ENCODE measurements at places on chromosomes 5 and 9.

DNA sequence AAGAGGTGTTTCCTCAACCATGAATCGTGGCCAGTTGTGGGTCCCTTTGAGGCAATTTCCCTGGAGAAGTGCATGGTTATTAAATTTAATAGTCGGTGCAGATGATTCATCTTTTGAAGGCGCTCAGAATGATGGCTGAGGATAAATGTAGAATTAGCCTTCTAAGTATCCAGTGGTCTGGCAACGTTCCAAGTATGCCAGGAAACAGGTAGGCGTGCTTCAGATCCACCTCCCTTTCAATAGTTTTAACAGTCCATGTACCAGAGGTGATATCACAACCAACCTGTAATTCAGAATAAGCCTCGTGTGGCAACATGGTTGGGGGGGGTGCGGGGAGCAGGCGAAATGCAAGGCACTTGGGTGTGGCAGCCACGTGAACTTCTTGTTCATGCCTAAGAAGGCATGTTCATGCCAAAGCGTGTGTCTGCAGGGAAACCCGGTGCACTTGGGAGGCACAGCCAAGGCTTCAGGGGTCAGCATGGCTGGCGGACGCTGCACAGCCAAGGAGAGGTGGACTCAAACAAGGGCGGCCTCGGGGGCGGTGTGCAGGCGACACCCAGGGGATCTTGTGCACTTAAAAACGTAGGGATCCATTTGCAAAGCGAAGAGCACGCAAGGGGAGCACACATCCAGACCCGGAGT lies 5.2 kb upstream of the NKD2 start:
- DNase-seq: peak; percentile 68

DNA sequence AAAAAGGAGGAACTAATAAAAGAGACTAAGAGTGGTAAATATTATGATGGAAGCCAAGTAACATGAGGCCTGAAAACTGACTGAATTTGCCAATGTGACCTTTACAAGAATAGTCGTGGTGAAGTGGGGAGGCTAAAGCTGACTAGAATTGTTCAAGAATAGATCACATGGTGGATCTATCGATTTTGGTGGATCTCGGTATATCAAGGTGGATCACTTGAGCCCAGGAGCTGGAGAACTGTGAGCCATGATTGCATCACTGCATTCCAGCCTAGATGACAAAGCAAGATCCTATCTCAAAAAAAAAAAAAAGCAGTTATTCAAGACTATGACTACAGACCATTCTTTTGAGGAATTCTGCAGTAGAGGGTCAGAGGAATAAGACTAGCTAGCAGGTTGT lies 15.1 kb downstream of the ERMP1 start:
- DNase-seq: no peak

- peak; percentile 96 for DNase-seq
Observed at GRCh38 chr5:95554647-95555548, at the start of the genes ARSK and SKIC3. ARSK (plus strand) TSS chr5:95555101; CDS start chr5:95555279, 178 bp downstream. SKIC3 (minus strand) TSS chr5:95554977; CDS start chr5:95547150, 7,827 bp downstream.

GRCh38 chr5:31283326-31283725 lies 89.8 kb downstream of the CDH6 start:
- no peak for DNase-seq

DNA sequence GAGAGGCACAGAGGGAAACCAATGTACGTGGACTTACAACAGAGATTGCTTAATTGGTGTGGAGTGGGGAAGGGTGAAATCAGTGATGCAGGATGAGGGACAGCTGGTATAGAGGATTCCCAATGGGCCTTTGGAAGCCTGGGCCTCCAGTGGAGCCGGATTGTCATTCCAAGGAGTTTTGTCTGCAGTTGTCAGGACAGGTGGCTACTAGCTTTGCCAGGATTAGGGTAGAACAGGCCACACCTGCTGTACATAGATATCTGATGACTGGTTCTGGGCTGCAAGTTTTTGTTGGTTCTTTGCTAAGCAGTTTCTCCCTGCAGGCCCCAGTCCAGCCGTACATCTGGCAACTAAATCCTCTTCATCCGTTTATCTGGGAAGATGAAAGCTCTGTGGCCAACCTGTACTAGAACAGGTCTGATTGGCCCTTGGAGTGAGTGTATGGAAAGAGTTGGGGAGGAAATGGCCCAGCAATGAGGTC lies 4.2 kb downstream of the SKP2 start:
- no peak for DNase-seq

GRCh38 chr5:142782976-142783530 lies 12.9 kb downstream of the ARHGAP26 start:
- no peak for DNase-seq

GRCh38 chr5:33180900-33181299 lies 259.9 kb upstream of the TARS1 start:
- DNase-seq: no peak

GRCh38 chr5:147800491-147800890 lies 18.0 kb upstream of the JAKMIP2 start:
- no peak for DNase-seq

DNA sequence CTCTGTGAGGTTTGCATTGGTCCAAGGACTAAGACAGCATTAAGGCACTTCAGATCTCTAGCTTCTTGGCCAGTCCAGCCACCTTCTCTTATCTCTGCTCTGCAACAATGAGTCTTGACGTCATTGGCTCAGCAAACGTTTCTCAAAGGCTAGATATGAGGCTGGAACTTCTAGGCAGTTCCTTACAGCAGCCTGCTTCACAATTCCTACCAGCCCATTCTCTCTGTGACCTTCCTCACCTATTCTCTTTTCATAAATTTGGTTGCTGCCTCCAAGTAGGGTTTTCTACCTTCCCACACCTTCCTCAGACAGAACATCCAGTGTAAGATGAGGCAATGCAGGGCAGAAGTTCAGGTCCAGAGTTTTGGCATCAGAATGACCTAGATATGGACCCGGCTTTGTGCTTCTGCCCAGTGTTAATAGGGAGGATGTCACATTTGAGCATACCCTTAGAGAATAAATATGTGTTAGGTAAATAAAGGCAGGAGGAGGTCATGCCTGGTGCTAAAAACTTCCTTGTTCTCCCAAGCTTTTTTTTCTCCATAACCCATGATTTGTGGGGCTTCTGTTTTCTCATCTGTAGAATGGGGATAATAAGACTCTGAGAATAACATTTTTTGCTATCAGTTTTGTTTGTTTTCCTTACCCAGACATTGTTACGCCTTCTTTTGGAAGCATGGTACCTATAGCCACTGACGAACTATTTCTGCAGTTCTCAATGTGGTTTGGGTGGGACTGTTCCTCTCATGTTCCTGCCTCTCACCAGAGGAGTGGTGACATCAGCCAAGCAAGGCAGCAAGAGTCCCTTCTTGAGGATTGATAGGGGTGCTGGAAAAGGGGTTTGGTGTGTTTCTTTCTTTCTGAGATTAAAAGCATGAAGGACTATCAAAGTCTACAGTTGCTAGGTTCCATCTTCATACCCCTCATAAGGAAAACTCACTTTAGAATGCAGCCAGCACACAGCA lies 220.6 kb upstream of the TRIM32 start:
- DNase-seq: no peak

GRCh38 chr9:115349542-115349941 lies 231.6 kb upstream of the TNC start:
- DNase-seq: no peak

DNA sequence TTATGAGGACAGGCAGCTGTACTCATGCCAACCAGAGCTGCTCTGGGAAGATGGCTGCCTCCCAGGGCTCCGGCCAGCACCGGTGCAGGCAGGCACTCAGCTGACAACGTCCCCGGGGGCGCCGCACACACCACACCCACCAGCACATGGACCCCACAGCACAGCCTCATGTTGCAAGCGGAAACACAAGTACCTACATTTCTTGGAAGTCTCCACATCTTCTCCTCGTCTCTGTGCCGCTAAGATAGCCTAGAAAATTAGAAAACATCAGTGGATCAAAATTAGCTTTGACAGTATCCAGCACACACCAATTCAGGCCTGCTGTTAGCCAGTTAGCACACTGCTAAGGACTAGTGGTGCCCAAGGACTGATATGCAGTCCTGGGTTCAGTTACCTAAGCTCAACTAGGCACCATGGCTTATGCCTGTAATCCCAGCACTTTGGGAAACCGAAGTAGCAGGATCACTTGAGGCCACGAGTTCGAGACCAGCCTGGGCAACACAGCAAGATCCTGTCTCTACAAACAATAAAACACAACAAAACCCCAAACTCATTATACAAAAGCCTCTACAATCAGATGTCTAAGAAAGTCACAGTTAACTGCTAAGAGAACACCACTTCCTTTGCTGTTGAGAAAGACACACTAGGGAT lies 2.4 kb downstream of the EDF1 start:
- no peak for DNase-seq

- DNase-seq: no peak
Observed at GRCh38 chr5:177169271-177169670, 35.7 kb downstream of the NSD1 start.

- DNase-seq: no peak
Observed at GRCh38 chr5:91950328-91950727, 567.2 kb upstream of the ARRDC3 start.

DNA sequence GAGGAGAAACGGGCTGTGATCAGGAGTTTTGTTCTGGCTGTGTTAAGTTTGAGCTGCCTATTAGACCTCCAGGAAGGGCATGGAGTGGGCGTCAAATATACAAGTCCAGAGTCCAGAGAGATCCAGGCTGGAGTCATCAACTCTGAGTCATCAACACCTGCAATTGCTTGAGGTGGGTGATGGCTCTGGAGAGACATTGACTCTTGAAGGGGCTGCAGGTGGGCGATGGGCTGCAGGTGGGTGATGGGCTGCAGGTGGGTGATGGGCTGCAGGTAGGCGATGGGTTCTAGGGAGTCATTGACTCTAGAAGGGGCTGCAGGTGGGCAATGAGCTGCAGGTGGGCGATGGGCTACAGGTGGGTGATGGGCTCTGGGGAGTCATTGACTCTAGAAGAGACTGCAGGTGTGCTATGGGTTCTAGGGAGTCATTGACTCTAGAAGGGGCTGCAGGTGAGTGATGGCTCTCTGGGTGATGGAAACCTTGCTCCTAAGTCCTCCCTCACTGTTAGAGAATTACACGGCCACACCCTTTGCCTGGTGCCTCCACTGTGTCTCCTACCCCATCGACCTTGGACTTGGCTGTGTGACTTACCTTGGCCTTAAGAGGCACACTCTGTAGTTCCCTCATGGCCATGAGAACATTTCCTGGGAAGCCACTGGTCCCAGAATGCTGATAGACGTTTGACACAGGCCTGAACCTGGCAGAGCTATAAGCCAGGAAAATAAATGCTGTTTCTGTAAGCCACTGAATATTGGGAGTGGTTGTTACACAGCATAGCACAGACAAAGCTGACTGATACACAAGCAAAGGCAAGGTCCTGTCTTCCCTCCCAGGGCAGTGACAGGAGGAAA lies 10.4 kb upstream of the FIBCD1 start:
- DNase-seq: no peak

DNA sequence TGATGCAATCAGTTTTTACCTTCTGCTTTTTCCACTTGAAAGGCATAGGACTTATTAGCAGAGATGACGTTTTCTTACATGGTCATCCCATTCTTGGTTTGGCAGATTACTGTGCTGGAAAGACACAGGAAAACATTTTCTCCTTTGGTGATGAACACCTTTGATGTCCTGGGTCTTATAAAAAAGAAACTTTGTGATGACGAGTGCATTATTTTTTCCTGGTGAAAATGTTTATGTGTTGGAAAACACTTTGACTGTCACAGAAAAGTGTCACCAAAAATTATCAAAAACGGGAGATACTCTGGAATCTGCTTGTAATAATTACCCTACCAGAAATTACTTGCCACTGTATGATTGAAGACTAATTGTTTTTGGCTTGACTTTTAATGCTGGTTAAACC lies 2020.9 kb downstream of the MAT2B start:
- DNase-seq: no peak

DNA sequence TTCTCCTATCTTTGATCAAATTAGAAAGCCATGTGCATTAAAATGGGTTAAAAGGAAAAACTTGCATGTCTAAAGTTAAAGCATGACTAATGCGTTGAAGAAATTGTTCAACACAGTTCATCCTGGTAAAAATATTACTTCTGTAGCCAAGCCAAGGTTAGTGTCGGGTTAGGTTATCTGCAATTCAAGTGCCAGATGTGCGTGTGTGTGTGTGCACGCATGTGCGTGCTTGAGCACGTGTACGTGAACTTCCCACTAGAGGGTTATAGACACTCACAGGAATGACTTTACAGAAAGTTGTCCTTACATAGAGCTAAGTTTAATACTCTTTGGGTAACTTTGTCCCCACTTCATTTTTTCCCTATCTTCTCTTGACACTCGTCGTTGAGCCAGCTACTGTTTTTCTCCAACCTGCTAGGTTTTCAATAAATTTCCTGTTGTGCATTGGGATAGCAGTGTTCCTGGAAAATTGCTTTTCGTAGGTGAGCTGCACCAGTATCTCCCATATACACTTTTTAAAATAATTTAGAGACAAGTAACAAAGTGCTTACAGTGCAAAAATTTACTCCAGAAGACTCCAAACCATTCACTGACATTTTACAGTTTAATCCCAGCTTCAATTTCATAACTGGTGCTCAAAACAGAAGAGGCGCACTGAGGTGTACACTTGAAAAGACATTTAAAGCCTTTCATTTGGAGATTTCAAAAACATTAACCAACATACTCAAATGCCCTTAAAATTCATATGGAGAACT lies 353.8 kb downstream of the NFIB start:
- DNase-seq: no peak

GRCh38 chr9:133050142-133050541 lies 11.6 kb upstream of the CEL start:
- no peak for DNase-seq

GRCh38 chr9:87622098-87622497 lies 103.8 kb upstream of the CTSL start:
- DNase-seq: no peak

DNA sequence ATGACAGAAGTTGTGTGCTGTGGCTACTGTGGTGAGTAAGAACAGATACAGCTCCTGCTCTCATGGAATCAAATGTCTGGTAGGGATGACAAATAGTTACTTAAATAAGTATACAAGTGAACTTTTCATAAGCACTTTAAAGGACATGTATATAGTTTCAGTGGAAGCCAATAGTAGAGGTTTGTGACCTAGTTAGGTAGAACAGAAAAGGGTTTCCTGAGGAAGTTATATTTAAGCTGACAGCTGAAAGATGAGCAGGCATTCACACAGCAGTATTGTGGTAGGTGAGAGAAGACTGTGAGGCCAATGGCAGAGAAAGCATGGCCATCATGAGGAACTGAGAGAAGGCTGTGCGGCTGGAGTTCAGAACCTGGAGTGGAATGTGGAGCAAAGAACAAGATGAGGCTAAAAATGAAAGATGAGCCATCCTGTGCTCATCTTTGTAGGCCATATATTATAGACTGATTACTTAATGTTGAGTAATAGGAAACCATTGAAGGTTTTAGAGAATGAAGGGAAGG lies 15.4 kb downstream of the FAM174A start:
- no peak for DNase-seq

DNA sequence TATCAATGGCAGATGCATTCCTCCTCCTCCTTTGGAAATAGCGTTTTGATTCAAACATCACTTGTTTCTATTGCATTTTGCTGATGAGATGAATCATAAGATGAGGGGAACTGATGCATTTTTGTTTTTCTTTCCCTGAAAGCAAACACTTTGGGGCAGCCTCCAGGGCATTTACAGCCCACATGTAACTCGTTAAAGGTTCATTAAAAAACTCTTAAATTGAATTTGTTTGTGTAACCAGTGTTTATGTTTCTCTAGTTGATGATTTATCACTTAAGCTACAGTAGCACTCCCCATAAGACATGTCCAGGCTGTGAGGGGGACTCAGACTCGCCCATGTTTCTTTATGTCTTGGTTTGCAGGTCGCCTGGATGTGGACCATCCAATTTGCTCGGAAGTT lies 246.1 kb upstream of the ANKH start:
- no peak for DNase-seq

GRCh38 chr9:5667391-5667790 lies 38.5 kb downstream of the RIC1 start:
- DNase-seq: no peak

GRCh38 chr9:33619666-33620404 lies 95.8 kb downstream of the ANKRD18B start:
- DNase-seq: no peak
